Activated gamma-delta T cell treated with Interleukin-2 at 50 U/mL for 16 hours (primary cell): ENCODE measurements at places on chromosomes 2 and 18.

DNA sequence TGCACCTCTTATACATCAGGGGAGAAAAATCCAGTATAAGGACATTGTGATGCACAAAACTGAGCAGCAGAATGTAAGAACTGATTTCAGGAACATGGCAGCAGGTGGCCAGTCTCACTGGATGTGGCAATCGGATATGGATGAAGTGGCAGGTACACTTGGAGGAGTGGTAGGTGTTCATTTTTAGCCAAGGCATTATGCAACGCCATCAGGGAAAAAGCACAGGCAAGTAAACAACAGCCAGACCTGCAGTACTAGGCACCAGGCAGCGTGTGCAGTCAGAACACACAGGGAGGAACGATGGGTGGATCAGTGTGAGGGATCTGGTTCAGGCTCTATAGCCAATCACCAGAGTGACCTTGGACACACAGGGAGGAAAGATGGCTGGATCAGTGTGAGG is 77.4 kb upstream of the GCFC2 start:
- DNase-seq, result no peak

DNA sequence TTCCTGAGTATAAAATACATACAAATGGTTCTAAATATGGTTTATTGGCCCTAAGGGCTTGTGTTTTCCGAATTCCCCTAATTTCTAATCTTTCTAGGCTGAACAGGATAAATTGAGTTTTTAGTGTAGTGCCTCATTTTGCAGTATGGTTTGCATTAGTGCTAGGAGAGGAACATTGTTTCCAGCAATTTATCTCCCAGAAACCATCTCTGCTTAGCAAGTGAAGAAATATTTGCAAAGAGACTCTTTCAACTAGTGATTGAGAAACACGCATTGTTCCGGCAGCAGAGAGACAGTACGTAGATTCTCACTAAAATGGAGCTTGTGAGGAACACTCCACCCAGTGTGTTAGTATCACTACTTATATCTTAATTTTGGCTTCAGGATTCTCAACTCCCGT is 177.8 kb upstream of the EPAS1 start:
- DNase-seq, result no peak

DNA sequence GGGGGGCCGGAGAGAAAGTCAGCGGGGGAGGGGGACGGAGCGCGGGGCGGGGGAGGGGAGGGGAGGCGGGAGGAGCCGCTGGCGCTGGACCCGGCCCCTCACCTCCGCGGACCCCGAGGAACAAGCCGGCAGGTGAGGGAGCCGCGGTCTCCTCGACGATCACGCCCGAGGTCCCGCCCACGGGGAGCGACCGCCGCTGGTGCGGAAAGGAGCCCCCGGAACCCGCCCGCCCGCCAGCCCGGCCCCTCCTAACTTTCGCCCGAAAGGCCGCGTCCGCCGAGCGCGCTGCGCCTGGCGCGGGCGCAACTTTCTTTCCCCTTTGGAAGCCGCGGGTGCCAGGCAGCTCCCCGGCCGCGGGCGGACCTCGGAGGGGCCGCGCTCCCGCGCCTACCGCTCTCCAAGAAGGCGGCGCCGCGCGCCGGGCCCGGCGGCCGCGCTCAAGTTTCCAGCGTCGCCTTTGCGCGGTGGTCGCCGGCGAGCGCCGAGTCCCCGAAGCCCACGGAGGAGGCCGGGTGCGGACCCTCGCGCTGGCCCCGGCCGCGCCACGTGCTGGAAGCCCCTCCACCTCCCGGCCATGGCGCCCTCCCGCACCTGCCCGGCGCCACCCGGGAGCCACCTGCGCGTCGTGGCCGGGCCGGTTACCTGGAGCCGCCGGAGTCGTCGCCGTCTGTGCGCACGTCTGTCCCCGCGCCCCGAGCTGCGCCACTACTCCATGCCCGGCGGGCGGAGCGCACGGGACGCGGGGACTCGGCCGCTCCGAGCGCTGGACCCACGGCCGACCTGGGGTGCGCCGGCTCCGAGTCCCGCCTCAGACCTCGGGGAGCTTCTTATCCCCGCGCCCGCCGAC is at the start of gene ALKAL2:
ALKAL2 (minus strand) TSS at position 181 of the 847 bp plus-strand sequence. CDS start 256 bp downstream, outside the sequence.
- no peak for DNase-seq

DNA sequence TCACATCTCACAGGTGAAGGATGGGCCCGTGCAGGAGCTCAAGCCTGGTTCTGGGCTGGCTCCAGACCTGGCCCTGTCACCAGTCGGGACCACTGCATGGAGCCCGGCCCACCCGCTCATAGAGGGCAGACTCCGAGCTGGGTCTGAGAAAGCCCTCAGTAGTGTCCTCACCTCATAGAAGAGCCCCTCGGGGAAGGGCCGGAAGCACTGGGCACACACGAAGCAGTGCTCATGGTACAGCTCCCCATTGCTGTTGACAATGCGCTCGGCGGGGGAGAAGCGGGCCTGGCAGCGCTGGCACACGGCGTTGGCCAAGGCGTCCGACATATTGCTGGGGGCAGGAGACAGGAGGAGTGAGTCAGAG is 11.3 kb downstream of the GPR17 start:
- no peak for DNase-seq

DNA sequence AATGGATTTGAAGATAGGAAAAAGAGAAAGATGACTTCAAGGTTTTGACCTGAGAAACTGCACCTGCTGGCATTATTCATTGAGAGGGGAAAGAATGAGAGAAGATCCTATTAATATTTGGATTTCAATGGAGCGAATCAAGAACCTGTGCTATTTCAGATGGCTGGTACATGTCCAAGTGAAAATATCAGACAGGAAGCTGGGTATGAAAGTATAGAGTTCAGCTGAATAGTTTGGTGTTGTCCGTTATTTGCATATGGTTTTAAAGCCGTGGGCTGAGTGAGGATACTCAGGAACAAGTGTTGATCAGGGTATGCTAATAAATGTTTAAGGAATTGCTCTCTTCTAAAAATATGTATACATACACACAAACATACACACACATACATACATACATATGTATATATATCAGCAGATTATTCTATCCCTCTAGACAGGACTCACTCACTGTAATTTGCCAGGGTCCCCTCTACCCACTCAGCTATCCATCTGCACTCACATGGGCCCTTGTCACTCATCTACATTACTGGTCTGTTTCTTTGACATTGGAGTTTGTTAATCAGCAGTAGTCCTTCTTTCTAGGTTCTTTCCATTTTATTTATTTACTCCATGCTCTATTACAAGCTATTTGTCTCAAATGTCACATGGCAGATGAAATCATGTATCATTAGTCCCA is 33.9 kb upstream of the IKZF2 start:
- DNase-seq, result no peak

DNA sequence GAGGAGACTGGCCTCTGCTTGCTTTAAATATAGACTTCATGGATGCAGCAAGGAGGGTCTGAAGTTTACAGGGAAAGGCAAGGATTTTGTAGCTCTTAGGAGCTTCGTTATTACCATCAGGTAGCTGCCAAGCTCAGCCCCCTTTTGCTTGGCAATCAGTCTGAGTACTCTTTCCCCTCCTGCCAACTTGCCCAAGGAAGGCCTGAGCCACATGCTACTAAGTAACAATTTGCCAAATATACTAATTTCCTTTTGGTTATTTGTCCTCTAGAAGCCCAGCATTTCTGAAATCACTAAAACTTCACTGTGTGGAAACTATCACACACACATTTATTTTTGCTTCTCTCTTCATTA is 85.5 kb upstream of the ITPRID2 start:
- no peak for DNase-seq

- DNase-seq, result no peak
Observed at GRCh38 chr2:208529796-208530195, 123.2 kb downstream of the PTH2R start.

- no peak for DNase-seq
Observed at GRCh38 chr2:152560166-152560565, 157.1 kb downstream of the PRPF40A start.

GRCh38 chr2:143551971-143552650 is 422.9 kb downstream of the ARHGAP15 start:
- DNase-seq, result no peak

DNA sequence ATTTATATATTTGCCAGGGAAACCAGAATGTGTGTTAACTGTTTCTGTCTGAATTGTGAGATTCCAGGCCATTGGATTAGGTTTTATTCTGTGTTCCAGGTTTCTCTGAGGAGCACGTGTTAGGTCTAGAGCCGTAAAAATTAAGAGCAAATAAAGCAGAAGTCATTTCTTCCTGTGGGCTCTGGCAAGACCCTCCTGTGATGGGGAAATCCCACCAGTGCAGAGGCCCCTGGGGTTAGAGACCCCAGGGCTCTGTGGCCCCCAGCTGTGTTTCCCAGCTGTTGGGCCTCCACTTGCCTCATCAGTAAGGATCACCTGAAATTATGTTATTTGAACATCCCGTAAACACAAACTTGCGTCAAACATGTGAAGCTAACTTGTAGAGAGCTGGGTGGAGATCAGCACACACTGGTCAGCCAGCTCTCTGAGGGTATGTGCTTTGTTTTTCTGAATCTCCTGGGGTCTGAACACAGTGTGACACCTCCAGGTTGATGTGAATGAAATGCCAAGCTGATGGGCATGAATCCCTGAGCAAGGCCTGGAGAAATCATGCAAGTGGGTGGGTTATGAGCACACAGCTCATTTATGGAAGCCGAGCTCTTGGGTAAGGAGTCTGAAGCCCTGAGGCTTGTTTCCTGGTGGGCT is 50.3 kb downstream of the HK2 start:
- DNase-seq, result no peak

DNA sequence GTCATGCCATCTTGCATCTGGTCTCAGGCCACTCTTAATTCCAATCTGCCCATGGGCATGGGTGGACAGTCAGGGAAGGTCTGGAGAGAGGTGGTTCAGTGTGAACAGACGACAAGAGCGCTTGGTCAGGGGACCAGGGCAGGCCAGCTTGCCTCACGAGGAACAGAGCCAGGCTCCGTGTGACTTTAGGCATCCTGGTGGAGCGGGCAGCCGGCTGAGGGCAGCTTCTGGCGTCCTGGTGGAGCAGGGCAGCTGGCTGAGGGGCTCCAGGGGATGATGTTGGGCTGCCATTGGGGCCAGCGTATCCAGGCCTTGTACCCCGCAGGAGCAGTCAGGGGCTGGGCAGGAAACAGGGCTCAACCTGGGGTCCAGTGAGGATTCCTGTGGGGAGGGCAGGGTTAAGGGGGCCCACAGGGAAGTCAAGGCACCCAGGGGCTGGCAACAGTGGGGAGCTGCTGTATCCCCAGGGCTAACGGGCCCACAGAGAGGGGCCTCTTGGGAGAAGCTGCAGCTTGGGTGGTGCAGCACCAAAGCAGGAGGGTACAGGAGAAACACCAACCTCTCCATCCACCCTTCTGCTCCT is 197.9 kb upstream of the TWIST2 start:
- no peak for DNase-seq

GRCh38 chr2:184971546-184972068 is 373.3 kb downstream of the ZNF804A start:
- no peak for DNase-seq

GRCh38 chr2:59389240-59389639 is 1148.1 kb upstream of the FANCL start:
- DNase-seq, result no peak
